CMK (cell line): ENCODE measurements at places on chromosomes 3 and 15.

GRCh38 chr3:126984391-126985131, 1.6 kb downstream of the PLXNA1 start:
- DNase-seq = no peak

DNA sequence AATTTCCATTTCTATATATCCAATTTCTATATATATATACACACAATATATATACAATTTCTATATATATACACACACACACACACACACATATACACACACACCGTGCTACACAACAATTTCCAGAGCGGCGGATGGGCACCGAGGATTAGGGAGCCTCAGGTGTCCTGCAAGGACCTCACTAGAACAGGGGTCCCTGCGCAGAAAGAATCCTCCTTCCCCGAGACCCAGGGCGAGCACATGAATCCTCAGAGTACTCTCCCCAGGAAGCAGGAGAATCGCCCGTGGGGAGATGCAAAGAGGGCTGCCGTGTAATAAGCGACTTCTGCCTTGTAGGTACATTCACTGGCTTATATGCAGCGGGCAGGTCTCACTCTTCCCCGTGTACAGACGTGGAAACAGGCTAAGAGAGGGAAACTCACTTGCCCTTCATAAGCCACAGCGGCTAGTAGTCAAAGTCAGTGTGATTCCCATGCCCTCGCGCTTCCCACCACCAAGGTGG, 467 bp downstream of the PIF1 start:
- no peak for DNase-seq

GRCh38 chr3:134797741-134798451, 2.8 kb downstream of the EPHB1 start:
- DNase-seq = no peak

DNA sequence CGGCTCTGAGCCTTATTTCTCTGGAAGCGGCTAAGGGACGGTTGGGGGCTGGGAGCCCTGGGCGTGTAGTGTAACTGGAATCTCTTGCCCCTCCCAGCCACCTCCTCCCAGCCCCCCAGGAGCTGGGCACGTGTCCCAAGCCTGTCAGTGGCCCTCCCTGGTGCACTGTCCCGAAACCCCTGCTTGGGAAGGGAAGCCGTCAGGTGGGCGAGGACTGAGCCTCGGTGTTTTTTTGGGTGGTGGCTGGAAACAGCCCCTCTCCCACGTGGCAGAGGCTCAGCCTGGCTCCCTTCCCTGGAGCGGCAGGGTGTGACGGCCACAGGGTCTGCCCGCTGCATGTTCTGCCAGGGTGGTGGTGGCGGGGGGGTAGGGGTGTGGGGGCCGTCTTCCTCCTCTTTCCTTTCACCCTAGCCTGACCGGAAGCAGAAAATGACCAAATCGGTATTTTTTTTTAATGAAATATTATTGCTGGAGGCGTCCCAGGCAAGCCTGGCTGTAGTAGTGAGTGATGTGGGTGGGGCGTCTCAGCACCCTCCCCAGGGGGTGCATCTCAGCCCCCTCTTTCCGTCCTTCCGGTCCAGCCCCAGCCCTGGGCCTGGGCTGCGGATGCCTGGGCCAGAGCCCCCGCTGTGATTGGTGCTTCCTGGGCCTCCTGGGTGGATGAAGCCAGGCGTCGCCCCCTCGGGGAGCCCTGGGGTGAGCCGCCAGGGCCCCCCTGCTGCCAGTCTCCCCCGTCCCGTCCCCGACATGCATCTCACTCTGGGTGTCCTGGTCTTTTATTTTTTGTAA, 58.8 kb upstream of the GOLGA8A start:
- DNase-seq = no peak

- no peak for DNase-seq
These were observed 144.7 kb downstream of the TPRG1 start for GRCh38 chr3:189316296-189317019.
